ENCODE measurements at places on chromosomes 12 and 14. TPM values are rescaled to one million over a fixed set of nuclear protein-coding genes. Genes with fewer than 3 reads are reported as not detected.

NRXN3 gene
- total RNA-seq = under 0.01 TPM

ESR2 gene
- 0.56 TPM for total RNA-seq

EID3 gene
- 5.4 TPM for total RNA-seq

ISM2 gene
- 0.17 TPM for total RNA-seq

CAPS2 gene
- total RNA-seq = under 0.01 TPM

RAB35 gene
- 42.0 TPM for total RNA-seq

MDGA2 gene
- not detected for total RNA-seq

RTN1 gene
- not detected for total RNA-seq

KRT72 gene
- total RNA-seq = not detected

- DNase-seq = peak; percentile 91
These were observed 79.2 kb downstream of the HECTD4 start for GRCh38 chr12:112303004-112303403.

- DNase-seq = no peak
These were observed 206.9 kb downstream of the PELI2 start for GRCh38 chr14:56324856-56325699.

DNA sequence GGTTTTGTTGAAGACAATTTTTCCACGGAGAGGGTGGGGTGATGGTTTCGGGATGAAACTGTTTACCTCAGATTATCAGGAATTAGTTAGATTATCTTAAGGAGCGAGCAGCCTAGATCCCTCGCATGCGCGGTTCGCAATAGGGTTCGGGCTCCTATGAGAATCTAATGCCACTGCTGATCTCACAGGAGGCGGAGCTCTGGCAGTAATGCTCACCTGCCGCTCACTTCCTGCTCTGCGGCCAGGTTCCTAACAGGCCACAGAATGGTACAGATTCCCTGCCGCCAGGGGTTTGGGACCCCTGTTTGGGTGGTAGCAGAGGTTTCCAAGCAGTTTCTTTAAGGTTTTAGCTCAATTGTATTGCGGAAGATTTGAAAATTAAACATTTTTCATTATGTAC lies 439.8 kb upstream of the OR4E1 start:
- no peak for DNase-seq

- DNase-seq = no peak
These were observed 34.2 kb upstream of the TRIM9 start for GRCh38 chr14:51129130-51129529.

DNA sequence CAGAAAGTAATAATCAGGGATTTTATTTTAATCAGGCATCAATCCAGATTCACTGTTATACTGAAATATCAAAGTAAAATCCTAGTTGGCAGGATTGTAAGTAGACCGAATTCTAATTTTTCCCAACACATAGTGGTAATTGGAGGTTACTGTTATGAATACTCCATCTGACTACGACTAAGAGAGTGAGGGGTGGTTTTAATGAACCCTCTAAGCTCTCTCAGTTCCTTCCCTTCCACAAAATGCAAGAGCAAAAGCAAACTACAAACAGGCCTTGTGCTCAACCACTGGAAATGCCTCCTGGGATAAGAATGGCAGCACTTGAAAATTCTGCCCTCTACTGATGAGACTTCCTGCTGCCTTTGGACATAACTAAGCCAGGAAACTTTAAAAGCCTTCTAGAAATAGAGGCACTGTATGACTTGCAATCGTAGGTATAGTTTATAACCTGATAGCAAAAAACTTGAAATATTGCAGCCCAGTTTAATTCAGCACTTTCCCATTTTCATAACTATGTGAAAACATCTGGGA lies 184.8 kb downstream of the SLC16A7 start:
- DNase-seq = peak; percentile 18

DNA sequence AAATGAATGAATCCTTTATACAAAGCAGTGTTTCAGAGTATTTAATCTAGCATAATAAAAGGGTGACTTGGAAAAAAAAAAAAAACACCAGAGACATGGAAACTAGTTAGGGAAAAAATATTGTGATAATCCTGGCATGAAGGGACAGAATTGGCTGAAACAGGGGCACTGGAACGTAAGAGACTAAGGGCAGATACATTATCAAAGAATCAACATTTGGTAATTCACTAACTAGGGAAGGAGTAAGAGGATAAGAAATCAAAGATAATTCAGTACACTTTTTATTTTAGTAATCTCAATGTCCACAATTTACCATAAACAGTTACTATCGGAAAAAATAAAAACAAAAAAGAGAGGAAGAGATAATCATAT lies 18.2 kb downstream of the PYM1 start:
- DNase-seq = no peak

GRCh38 chr12:10718279-10718821 lies 4.8 kb downstream of the YBX3 start:
- DNase-seq = peak; percentile 55

DNA sequence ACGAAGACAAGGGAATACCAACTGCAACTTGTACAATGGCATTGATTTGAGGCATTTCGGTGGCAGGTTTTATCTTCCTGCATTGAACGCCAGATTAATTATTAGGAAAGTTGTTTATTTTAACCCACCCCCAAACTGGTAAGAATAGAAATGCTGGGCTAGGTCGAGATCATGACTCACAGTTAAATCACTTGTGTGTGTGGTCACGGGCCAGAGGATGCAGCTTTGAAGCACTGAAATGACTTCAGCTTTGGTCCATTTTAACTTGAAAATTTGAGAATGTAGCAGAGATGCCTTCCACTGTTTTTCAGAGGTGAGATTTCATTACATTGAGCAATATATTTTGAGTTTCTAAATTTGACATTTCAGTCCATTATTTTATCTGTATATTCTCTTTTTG lies 23.6 kb upstream of the KCNH3 start:
- peak; percentile 91 for DNase-seq

GRCh38 chr12:25994901-25995625 lies 36.6 kb downstream of the RASSF8 start:
- no peak for DNase-seq

GRCh38 chr14:74019408-74020137 lies 424 bp downstream of the BBOF1 start:
- peak; percentile 55 for DNase-seq

- no peak for DNase-seq
These were observed 12.7 kb downstream of the OLR1 start for GRCh38 chr12:10159280-10159679.

DNA sequence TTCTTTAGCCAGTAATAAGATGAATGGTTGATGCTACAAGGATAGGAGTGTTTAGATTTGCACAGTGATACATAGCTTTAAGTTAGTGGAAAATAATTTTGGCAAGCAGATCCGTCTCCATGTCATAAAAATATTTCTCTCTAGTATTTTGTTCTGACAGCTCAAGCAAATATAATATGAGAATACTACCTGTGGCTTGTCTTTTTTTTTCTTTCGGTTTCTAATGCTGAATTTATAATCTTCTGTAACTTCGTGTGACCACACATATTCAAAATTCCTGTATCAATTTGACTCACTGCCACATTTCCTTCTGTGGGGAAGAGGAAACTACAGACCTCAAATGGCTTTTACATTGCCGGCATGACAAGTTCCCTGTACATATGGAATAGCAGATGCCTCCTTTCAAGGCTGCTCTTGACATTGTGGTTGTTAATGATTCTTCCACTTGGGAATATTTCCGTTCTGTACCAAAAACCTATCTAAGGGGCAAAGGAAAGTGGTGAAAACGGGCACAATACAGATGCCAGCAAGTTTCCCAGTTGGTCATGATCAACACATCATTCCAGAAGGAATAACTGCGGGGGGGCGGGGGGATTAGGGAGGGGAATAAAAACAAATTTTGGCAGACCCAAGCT lies 103.6 kb upstream of the CCDC91 start:
- no peak for DNase-seq

DNA sequence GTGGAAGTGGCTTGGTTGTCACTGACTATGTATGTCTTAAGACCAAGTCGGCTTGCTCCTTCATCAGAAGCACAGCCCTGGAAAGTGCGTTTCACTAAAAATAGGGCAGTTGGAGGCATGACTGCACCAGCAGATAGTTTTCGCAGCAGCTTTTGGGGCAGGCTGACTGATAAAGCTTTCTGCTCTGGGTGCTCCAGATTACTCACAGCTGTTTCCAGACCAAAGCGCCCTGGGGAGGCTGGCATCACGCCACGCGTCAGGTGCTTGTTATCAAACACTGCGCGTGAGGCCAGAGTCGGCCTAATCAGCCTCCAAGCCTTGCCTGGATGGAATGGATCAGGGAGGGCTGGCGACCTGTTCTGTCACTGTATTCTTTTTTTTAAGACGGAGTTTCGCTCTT lies 13.3 kb upstream of the LRRC10 start:
- no peak for DNase-seq

- no peak for DNase-seq
These were observed 64.8 kb upstream of the CMKLR1 start for GRCh38 chr12:108403952-108404351.

DNA sequence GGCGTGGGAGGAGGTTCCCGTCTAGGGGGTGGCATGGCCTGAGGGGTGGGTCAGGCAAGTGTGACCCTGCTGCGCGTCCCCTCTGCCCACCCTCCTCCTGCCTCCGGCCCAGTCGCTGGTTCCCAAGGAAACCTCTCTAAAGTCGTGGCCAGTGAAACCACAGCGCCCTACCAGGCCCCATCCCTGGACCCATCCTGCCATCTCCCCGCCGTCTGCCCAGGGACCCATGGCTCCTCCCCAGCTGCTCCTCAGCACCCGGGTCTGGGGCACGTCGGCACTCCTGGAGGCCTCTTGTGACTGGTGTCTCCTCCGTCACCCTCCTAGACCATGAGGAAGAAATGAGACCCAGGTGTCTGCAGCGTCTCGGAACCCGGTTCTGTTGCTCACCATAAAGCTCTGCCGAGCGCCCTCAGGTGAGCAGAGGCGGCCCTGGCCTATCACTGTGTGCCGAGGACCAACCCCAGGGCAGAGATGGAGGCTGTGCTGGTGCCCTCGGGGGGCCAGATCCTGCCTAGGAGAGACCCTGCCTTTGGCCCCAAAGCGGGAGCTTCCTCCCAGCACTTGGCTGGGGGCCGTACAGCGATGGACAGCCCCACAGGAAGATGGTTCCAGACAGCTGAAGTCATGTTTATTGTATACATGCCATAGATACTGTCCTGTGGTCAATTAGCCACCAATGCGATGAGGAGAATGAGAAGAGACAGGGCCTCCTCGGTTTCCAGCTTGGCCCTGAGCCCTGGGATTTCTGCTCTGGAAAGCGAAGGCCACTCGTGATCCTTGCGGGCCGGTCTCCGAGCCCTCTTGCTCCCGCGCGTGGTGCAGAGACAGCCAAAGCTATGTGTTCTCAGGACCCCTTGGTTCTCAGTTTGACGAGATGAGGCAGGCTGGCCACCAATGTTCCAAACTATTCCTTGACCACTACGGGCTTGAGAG lies 222.5 kb upstream of the RTL1 start:
- DNase-seq = no peak

DNA sequence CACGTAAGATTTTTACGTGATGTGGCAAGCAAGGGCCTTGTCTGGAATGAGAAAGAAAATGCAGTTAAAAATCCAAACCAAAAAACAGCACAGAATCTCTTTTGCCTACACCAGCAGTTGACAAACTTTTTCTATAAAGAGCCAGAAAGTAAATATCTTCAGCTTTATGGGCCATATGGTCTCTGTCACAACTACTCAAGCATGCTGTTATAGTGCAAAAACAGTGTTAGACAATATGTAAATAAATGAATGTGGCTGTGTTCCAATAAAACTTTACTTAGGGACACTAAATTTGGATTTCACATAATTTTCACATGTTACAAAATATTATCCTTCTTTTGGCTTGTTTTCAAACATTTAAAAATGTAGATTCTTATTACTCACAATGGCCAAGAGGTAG lies 6.2 kb upstream of the ELK3 start:
- no peak for DNase-seq

DNA sequence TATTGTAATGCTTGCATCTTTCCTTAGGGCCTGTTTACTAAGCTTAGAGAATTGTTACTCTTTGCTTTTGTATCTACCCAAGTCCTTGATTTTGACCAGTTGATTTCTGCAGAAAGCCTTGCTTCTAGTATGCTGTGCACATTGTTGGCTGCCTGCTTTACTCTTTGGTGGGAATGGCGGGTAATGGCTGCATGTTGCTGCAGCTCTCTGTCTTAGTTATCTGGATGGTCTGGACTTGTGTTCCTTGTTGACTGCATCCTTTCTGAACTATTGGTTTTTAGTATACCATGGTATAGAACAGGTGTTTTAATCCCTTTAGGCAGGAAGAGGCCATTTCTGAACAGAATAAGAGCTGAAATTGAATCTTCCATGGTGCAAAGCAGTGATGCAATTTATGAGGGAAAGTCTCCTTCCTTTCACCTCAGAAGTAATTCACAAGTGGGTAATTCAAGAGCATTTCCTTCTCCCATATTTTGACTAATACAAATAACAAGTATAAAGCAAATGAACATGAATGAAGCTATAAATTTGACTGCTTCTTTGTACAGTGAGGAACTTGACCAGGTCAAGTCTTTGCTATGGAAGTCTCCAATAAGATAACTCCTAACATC lies 466.4 kb downstream of the NPAS3 start:
- DNase-seq = no peak

DNA sequence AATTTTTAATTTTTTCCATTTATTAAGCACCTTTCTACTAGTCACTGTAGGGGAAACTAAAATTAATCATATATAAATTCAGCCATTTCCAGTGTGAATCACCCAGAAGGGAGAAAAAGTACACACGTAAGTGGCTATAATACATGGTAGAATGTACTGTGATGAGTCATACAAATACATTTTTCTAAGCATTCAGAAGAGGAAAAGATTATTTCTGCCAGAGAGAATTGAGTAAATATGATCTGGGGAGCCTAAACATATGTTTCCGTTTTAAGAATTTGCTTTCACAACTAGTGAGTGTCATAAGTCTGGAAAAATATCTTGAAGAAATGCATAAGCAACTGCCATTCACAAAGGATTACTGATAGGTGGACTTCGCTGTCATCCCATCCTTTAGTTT lies 102.8 kb downstream of the TGFB3 start:
- peak; percentile 93 for DNase-seq

GRCh38 chr14:101359221-101360053 lies 201.9 kb upstream of the DIO3 start:
- no peak for DNase-seq

- DNase-seq = peak; percentile 27
These were observed 3.1 kb upstream of the ATF7IP start for GRCh38 chr12:14362352-14362751.

GRCh38 chr12:31031951-31032335 lies 41.7 kb upstream of the DDX11 start:
- DNase-seq = no peak

GRCh38 chr12:75613981-75614380 lies 102.6 kb upstream of the KRR1 start:
- no peak for DNase-seq
